ENCODE measurements at places on chromosomes 7 and 10.

DNA sequence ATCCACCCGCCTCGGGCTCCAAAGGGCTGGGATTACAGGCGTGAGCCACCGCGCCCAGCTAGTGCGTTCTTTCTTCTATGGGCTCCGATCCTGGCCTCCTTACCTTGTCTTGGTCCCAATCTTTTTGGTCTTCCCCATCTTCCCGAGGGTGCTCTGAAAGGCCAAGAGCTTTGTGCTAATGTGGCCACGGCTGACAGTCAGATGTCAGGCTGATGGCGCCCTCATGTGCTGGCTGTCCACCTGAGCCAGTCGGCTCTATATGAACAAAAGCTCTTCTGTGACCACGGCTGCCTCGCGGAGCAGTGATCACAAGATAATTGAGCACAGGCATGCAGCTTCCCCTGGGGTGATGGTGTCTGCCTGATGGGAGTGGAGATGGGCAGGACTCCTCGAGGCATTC, 11.0 kb upstream of the AHCYL2 start:
- peak; percentile 93 for DNase-seq

DNA sequence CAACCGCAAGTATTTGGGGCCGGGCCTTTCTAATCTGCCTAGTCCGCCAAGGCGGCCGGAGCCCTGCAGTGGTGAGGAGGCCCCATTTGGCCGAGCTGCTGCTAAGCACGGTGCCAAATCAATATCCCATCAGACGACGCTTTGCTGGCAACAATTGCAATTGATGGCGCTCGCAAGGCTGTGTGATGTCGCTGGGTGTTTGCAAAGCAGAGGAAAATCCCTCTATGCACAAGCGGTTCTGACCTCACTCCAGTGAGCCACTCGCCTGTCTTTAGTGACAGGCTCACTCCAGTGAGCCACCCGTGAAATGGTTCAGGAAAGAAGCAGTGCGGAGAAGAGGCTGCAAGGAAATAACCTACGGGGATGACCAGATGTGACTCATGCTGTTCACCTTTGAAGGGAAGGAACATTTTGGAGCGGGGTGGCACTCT, 18.3 kb upstream of the PDE1C start:
- no peak for DNase-seq

GRCh38 chr10:73950155-73950948, 39.4 kb downstream of the PLAU start:
- DNase-seq: no peak

DNA sequence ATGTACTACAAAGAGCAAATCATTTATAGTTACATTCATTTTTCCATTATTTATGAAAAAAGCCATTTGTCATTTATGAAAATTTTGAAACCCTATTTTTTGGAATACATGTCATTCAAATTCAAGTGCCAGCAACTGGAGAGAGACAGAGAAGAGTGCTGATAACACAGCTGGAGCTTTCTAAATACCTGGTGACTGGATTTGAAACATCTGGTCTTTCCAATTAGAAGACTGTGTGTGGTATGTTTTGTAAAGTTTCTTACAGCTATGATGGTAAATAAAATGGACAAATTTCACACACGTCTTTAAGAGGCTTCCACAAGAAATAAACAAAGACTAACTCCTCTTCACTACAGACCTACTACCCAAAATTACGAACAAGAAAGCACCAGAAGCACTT, 56.8 kb downstream of the CHCHD3 start:
- no peak for DNase-seq
